Fibroblast of skin of scalp (primary cell): ENCODE measurements at places on chromosomes 5 and 9.

GRCh38 chr9:19527663-19528062 is 118.9 kb downstream of the ACER2 start:
- DNase-seq, result no peak

DNA sequence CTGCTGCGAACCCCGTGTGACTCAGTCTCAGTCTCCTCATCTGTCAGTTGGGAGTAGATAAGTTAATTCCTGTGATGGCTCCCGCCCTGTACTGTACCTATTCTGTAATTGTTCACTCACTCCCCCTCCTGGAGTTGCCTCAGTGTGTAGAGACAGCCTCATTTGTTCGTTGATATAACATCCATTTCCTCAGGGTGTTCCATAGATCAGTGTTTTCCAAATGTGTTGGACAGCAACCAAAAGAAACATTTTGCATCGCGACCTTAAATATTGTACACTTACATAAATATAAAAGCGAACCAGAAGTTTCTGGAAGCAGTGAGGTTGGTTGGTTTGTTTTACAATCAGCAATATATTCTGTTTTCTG is 698 bp downstream of the NFX1 start:
- DNase-seq, result no peak

- DNase-seq, result peak; percentile 47
These were observed 197.5 kb downstream of the ARHGEF28 start for GRCh38 chr5:73823508-73823925.

GRCh38 chr9:35162605-35163315 is 951 bp downstream of the UNC13B start:
- DNase-seq, result no peak

- DNase-seq, result no peak
These were observed 40.5 kb upstream of the FAM81B start for GRCh38 chr5:95350631-95351030.

GRCh38 chr9:116323012-116323411 is 169.4 kb downstream of the PAPPA start:
- DNase-seq, result no peak

DNA sequence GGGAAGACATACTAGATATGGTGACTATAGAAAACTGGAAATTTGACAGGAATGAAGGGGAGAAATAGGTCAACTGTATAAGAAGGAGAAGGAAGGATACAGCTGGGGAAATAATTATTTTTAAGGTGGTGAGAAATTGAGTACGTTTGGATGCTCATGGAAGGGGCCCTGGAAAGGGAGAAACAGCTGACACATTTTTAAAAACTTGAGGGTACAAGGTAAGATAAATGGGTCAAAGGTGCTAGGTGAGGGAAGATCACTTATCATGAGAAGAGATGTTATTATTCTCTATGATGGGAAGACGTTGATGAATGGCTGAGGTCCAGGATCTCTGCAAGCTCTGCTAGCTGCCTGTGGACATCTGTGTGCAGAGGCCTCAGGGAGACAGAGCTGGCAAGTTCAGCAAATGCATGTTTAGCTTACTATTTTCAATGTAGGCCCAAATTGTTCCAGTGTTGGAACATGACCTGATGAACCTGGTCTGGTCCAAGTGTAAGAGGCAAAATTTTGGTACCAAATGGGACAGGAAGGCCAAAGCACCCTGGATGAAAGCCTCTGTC is 181.7 kb downstream of the MTRR start:
- DNase-seq, result no peak

- DNase-seq, result no peak
These were observed 849 bp upstream of the IFT74 start for GRCh38 chr9:26955222-26955903.

DNA sequence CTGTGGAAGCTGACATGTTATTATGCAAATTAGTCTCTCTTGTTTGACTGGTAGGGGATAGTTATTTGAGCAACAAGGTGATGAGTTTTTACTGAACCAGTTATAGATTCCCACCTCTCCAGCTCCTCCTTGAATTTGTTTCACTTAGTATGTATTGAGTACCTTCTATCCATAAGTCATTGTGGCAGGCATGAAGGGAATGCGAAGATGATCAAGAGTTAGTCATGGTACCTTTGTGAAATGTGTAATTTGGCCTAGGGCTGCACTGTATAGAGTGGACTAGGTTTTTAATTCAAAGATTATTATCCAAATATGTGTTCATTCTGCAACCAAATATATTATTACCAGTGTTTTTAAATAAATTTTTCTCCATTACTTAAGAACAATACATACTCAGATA is 110.1 kb downstream of the HACD4 start:
- DNase-seq, result no peak

DNA sequence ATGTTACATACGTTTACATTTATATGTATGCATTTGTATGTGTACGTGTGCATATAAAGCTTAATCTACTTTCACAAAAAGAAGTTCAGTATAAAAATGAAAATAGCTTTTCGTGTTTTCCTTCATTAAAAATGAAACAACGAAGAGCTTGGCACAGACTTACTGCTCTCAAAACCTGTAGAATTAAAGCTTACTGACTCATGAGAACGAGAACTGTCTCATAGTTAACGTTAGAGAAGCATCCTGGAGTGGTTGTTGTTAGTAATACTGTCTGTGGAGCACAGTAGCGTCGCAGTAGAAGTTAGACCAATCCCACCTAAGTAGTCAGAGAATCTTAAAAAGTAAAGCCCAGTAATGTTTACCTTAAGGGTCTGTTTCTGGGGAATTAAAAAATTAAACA is 1.3 kb downstream of the MAT2B start:
- no peak for DNase-seq

DNA sequence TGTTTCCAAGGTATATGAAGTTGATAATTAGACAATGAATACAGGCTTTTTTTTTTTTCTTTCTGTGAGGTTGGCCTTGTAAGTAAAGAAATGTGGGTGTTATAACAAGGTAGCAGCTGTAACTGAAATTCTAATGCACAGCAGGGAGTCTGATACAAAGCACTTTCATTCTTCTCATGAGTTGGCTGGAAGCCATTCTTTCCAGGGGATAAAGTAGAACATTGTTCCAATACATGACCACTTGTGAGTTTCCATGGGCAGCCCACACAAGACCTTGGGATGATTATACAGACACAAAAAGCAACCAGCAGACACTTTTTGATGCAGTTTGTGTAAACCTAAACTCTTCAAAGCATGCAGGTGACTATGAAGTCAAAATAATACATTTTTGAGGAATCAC is 1785.9 kb upstream of the WWC1 start:
- DNase-seq, result no peak

DNA sequence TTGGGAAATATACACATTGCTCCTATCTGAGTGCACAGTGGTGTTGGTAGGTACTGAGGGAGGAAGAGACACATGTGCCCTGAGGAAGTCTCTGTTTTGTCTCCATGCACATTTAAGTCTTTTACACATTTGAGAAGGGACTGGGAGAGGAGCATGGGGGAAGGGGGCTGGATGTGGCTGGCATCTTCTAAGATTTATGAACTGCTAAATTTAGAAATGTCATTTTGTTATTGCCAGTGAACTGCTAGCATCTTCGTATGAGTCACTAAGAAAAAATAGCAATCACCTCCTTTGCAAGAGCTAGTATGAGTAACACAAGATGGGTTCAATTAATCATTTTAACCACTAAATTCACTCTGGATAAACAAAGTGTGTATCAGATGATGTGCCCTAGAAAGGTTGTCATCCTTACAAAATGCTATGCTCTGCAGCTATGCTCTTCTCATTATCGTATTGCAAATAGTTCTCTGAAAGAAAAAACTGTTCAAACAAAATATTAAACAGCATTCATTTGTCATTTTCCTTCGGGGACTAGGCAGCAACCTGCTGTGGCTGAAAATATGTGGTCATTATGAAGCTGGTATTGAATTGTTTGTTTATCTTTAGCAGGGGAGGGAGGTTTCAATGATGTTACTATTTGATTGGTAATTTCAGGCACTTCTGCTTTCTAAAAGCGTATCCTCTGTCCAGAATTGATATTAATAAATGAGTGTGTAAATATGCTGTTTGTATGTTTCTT is 236.5 kb downstream of the DMRTA1 start:
- peak; percentile 64 for DNase-seq

DNA sequence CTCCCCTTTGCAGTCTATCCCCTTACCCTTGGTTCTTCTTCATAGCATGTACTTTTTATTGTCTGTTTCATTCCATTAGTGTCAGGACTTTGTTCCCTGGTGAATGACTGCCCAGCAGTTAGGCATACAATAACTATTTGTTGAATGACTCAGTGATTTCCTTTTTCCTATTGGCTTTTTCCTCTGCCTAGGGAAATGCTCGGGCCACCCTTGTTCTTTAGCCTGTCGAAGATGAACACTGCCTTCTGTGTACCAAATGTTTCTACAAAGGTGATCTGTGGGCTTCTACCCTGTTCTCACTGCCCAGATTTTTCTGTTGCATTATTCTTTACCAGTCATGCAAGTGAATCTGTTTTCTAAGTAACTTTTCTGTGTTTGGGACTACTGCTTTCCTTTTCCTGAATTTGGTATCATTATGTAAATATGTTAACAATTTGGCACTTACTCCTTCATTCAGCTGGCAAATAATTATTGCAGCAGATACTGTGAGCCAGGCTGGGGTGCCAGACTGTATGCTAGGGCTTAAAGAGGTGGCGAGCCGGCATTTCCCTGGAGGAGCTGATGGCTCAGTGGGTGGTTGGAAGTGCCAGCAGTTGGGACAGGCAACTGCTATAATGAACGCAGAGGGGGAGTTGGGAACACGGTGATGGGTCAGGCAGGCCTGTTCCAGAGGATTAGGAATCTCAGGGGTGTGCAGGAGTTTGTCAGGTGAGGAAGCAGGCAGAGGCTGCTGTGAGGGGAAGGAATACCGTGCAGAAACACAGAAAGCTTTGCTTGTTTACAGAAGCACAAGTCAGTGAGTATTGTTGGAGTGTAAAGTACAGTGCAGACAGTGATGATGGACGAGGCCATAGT is 30.6 kb downstream of the KDM4C start:
- peak; percentile 40 for DNase-seq

DNA sequence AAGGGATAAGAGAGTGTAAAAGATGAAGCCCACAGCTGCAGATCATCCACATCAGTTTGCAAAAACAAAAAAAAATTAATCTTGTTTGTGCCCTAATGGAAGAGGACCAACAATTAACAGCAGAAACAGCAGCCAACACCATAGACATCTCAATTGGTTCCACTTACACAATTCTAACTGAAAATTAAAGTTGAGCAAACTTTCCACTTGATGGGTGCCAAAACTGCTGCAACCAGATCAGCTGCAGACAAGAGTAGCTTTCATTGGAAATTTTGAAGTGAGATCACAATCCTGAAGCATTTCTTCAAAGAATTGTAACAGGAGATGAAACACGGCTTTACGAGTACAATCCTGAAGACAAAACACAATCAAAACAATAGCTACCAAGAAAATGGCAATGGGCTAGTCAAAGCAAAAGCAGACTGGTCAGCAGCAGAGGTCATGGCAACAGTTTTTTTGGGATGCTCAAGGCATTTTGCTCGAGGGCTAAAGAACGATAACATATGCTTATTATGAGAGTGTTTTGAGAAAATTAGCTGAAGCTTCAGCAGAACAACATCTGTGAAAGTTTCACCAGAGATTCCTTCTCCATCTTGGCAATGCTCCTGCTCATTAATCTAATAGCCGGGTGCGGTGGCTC is 4.1 kb upstream of the RBM27 start:
- no peak for DNase-seq

DNA sequence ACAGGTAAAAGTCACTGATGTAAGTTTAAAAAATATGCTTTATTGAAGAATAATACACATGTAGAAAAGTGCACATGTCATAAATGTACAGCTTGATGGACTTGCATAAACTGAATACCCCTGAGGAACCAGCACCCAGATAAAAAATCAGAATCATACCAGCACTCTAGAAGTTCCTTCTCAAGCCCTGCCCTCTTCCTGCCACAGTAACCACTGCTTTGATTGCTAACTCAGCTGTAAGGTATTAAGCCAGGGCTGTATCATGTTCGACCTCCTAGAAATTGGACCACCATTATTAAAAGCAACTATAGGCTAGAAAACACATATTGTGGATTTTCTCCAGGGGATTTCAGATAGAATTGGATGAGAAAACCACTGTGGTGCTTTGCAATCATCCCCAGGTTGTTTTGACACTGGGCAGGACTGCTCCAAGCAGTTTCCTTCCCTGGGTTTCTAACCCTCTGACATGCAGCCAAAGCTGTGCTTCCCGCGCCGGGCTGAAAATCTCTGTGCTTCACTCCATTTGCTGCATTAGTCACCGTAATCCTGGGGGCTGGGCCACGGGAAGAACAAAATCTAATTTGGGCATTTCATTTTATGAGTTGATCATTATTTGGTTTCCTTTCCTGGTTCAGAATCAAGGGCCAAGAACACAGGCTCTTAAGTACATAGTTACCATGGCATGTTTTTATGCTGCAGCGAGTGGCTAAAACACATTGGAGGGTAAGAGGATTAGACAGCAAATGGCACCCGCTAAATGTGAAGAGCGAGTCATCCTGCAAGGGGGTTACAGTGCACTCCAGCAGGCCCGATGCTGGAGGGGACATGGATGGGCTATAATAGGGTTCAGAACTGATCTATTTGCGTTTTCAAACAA is 139.4 kb upstream of the IL12B start:
- DNase-seq, result no peak

GRCh38 chr5:180787711-180788431 is 14.7 kb downstream of the MGAT1 start:
- DNase-seq, result peak; percentile 71

DNA sequence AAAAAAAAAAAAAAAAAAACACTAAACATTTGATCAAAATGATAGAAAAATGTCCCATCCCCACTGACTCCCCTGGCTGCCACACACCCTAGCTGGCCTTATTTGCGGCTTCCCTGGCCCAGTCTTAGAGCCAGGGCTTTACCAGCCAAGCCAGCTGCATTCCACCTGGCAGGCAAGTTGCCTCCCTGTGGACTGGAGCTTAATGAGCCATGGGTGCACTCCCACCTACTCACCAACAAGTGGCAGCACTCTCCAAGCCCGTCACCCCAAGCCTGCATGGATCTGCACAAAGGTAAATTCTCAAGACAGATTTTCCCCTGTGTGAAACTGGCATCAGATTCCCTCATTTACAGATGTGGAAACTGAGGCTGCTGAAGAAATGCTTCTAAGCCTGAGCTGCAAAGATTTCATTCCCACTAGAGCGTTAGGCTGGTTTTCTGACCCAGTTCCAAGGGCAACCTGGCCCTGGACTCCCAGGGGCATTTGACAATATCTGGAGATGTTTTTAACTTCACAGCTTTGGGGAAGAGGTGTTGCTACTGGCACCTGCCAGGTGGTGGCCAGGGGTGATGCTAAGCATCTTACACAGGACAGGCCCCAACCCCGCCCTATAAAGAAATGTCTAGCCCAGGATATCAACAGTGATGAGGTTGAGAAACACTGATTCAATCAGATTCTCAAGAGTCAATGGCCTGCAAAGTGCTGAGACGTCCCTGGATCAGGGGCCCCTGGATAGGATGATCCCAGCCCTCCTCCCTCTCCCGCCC is 21.9 kb upstream of the VDAC1 start:
- peak; percentile 52 for DNase-seq

GRCh38 chr5:143215690-143216089 is 187.8 kb downstream of the NR3C1 start:
- no peak for DNase-seq

GRCh38 chr9:35397216-35397698 is 92.7 kb upstream of the RUSC2 start:
- DNase-seq, result no peak
